Stimulated activated CD4-positive, alpha-beta T cell treated with anti-CD3 and anti-CD28 coated beads, Interleukin-12 subunit alpha, Interleukin-12 subunit beta, amount 100 ng/mL, for 24 hours (primary cell): ENCODE measurements at places on chromosomes 4 and X.

GRCh38 chr4:61437923-61438322 is 237.8 kb downstream of the ADGRL3 start:
- no peak for DNase-seq

DNA sequence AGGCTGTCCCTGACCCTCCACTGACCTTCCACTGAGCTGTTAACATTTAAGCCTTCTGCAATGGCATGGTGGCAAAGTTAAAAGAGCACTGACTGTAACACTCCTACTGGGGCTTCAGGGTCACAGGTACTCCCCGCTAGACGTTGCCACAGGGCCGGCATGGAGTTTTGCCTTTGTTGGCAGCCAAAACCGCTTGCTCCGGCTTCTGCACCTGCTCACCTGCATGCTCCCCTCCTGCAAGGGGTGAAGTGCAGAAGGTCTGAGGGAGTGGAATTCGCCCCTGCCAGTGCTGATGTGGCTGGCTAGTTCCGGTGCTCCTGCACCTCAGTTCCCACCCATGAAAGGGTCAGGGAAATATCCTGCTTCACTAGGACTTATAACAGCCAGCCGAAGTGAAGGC is 571.4 kb downstream of the RAPGEF2 start:
- DNase-seq: no peak

GRCh38 chrX:9438933-9439494 is 25.8 kb upstream of the TBL1X start:
- DNase-seq: no peak

DNA sequence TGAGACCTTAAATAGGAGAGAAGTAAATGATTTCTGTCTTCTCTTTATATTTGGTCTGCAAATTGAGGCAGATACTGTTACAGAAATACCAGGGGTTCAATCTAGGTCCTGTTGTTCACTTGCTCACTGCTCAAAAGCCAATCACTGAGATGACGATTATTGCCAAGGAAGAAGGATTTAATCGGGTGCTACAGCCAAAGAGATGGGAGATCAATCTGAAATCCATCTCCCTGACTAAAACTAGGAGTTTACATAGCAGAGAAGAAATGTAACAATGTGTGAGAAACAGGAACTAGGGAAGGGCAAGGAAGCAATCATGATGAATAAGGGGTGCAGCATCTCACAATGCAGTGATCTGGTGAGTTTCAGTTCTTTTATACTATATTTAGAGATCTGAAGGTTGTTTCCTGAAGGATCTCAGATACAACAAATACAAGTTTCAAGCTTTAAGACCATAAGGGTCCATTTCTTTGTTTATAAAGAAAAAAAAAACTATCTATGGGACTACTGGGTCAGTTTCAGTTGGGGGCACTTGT is 117.9 kb upstream of the FAM9B start:
- DNase-seq: no peak

DNA sequence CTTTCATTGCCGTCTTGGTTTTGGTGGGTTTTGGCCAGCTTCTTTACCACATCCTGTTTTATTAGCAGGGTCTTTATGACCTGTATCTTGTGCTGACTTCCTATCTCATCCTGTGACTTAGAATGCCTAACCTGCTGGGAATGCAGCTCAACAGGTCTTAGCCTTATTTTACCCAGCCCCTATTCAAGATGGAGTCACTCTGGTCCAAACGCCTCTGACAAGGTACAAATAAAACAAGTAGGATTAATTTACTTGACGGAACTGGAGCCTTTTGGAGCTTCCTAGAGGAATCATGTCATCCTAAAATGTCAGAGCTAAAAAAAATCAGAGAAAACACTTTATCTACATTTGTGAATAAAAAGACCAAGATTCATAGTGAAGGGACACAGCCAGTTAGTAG is 66.2 kb upstream of the ATXN3L start:
- no peak for DNase-seq

- no peak for DNase-seq
Measured at GRCh38 chr4:8009710-8010511, 70.2 kb upstream of the AFAP1 start.

GRCh38 chrX:21225643-21226042 is 148.6 kb upstream of the CNKSR2 start:
- no peak for DNase-seq

DNA sequence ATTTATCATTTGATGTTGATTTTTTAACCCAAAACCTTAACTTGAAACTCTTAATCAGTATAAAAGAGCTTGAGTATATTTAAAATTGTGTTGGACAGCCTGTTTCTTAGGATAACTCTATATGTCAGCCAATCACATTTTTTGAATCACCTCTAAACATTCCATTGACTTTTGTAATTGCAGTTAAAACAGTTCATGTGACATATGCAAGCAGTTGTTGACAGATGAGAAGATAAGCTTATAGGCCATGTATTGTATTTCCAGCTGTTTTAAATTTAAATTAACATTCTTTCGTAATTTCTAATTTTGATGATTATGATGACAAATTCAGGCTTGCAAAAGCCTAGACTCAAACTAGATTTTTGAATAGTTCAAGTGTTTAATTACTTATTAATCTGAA is 17.4 kb downstream of the VEGFC start:
- DNase-seq: no peak

GRCh38 chr4:145279122-145279960 is 99.0 kb upstream of the OTUD4 start:
- DNase-seq: no peak

DNA sequence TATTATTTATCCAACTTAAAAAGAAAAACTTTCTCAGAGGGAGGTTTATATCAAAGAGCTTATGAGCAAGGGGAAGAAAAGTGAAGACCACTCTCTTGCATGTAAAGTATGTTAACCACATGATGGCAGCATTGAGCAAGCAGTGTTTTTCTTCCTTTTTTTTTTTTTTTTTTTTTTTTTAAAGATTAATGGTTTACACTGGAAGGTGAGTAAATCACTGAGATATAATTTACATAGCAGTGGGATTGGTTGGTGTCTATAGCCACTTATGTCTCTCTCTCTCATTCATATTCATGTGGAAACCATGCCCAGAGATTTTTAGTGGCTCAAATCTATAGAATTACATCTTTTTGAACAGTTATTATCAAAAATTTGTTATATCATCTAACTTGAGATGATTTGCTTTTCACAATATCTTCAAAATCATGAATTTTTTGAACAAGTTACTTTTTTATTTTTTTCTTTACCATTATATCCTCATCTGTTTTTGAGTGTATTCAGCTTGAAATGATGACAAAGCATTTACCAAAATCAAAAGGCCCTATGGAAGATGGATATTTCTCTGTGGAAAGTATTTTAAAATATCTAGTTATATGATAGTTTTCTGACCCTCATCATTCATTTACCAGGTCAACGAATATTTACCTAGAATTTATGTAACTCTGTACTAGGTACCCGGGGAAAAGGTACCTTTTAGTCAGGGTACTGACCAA is 31.6 kb downstream of the MTHFD2L start:
- no peak for DNase-seq

- DNase-seq: no peak
Measured at GRCh38 chr4:53785996-53786395, 194.7 kb upstream of the LNX1 start.

DNA sequence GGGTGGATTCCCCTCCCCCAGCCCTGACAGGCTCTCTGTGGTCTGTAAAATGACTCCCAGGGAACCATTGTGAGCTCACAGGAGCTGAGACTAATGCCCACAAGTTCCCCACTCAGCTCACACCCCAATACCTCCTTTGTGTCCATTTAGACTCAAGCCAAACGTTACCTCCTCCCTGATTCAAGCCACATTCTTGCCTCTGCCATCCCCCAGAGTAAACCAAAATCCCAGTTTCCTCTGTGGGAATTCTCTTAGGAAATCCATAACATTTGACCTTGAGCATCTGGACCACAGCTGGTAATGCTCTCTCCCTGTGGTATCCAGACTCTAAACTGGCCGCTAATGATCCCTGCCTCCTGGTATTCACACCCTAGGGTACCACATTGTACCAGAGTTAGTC is 26.3 kb upstream of the KDM5C start:
- no peak for DNase-seq

DNA sequence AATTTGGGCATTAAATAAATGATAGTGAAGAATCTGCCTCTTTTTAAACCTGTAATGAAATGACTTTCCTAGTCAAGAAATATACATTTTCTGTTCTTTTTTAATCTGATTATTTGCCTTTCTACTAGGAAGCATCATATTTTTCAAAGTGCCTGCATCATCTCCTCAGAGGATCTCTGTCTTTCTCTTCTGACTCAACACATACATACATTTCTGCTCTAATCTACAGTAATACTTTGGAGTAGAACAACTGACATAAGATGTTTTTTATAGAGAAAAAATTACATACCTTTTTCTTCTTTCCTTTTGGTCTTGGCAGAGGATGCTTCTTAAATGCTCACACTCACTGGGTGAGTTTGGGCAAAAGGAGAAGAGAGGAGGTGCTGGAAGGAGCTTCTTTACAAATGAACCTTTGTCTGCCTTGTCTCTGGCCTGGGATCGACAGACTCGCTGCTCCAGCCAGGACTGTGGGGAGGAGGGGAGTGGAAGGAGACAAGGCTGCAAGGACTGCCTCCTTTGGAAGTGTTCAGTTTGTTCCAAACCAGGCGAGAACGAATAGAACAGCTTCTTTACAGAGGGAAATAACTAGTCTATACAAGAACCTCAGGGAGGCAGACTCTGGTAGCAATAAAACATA is at the start of gene SCRG1:
Gene SCRG1, minus strand, starts transcription at position 338 of the 637 bp plus-strand sequence. CDS start 7,702 bp downstream, outside the sequence.
- no peak for DNase-seq

- no peak for DNase-seq
Measured at GRCh38 chr4:92236877-92237276, 66.9 kb upstream of the GRID2 start.

DNA sequence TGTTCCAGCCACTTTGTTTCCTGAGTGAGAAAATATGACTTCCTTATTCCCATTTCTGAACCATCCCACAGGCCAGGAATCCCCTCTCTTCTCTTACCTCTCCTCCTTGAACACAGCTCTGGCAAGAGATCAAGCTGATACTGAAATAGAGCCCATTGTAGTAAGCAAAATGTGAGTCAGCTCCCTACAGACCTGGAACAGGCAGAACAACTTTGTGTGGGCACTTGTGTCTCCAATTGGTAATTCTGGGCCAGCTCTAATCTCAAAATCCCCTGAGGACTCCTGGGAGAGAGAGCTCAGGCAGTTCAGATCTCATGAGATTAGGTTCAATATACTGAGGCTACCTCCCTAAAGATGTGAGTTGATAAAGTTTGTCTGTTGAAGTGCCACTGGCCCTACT is 213.5 kb downstream of the GUCY2F start:
- no peak for DNase-seq

DNA sequence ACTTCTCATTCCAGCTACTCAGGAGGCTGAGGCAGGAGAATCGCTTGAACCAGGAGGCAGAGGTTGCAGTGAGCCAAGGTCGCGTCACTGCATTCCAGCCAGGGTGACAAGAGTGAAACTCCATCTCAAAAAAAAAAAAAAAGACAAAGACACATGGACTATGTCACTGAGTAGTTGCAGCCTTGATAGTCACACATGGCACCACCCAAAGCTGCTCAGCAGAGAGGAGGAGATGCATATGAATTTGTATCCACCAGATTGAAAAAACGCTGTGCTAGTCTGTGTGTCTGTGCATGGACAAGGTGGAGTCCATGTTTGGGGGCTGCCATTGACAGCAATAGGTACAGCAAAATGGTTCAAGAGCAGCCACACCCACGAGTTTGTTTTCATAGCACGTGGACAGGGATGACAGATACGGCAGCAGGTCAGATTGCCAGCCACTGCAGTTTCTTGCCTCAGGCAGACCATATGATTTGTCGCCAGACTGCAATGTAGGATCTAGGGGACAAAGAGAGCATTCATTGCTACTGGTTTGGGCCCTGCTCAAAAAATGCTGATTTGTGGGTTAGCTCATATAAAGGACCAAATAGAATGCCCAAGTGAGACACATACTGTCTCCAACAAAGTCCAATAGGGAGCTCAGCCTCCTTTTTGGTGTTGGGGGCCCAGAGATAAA is 89.9 kb downstream of the CEP135 start:
- no peak for DNase-seq
